Posterior cingulate gyrus (tissue), 11 donors: ENCODE measurements at places on chromosomes 1 and 21.
A peak's percentile ranks its signal among the peaks of the same experiment; 100 is the strongest.

GRCh38 chr1:6358757-6359201 lies 34.8 kb downstream of the ACOT7 start:
- DNase-seq, result no peak

DNA sequence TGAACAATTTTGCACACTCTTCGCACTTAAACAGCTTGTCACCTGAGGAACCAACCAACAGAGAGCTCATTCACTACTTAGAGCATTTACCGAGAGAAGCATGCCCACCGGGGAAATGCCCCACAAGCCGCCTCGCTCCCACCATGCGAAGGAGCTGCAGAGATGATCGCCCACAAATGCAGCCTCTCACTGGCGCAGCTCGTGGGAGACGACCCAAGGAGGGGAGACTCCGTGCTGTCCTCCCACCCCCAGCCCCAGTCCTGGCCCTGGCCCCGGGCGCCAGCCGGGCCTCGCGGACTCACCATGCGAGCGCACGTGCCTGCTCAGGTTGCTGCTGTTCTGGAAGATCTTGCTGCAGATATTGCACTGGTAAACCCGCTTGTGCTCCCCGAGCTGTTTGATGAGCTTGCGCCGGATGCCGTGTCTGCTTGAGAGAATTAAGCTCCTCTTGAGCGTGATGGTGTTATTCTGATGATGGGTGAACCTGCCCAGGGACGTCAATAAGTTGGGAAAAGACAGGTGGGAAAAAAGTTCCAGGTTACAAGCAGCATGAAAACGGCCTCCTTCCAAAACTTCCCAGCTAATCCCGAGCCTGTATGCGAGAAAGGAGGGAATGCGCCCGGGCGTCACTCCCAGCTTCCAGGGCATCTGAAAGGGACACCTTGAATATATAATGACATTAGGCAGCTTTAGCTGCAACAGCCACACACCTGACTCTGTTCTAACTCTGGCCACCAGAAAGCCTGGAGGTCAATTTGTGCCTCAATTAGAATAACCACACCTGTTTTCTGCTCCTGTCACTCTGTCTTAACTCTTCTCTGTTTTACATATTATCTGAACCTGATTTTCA lies 42.8 kb downstream of the PRDM15 start:
- no peak for DNase-seq

DNA sequence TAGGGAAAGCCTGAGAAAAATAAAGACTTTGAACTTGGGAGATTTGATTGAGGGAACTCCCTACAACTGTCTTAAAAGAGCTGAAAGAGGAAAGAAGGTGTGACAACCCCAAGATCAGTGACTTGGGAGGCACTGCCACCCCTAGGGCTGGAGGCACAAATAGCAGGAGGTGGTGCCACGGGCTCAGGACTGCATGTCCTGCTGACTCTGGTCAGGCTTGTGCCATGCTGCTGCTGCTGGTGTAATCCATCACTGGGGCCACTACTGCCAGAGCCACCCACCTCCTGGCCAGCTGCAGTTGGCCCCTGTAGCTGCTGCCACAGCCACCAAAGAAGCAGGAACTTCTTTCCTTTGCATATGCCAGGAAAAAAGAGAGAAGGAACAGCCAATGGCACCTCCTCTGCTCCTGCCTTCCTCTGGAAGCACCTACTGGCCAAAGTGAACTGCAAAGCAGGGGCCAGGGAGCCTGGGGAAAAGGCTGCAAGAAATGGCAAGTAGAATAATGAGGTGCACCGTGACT lies 730.3 kb downstream of the PTPRU start:
- no peak for DNase-seq

GRCh38 chr1:25765136-25765922 lies 34.7 kb upstream of the SELENON start:
- DNase-seq, result no peak

DNA sequence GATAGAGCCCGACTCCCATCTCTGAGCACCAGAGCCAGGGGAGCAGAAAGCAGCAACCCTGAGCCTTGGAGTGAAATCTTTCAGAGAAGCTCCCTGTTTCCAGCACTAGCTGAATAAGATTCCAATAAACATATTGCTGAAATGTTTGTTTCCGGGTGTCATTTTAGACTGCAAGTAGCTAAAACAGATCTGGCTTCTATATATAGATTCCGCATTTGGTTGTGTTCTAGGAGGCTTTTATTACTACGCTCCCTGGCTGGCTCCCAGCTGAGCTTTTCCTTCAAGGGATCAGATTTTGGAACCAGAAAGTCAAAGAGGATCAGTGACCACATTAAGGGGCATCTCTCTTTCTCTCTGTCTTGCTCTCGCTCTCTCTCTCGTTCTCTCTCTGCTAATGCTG lies 88.2 kb downstream of the PAPPA2 start:
- DNase-seq, result no peak

GRCh38 chr1:228226141-228226874 lies 18.5 kb downstream of the OBSCN start:
- DNase-seq, result no peak

- no peak for DNase-seq
These were observed 81.4 kb upstream of the CASZ1 start for GRCh38 chr1:10877894-10878293.

- peak; percentile 27 for DNase-seq
These were observed at the start of gene ZFP69 for GRCh38 chr1:40476924-40477677. Gene ZFP69, plus strand, starts transcription at chr1:40477290. Its CDS starts 2,072 bp downstream, at chr1:40479362.

DNA sequence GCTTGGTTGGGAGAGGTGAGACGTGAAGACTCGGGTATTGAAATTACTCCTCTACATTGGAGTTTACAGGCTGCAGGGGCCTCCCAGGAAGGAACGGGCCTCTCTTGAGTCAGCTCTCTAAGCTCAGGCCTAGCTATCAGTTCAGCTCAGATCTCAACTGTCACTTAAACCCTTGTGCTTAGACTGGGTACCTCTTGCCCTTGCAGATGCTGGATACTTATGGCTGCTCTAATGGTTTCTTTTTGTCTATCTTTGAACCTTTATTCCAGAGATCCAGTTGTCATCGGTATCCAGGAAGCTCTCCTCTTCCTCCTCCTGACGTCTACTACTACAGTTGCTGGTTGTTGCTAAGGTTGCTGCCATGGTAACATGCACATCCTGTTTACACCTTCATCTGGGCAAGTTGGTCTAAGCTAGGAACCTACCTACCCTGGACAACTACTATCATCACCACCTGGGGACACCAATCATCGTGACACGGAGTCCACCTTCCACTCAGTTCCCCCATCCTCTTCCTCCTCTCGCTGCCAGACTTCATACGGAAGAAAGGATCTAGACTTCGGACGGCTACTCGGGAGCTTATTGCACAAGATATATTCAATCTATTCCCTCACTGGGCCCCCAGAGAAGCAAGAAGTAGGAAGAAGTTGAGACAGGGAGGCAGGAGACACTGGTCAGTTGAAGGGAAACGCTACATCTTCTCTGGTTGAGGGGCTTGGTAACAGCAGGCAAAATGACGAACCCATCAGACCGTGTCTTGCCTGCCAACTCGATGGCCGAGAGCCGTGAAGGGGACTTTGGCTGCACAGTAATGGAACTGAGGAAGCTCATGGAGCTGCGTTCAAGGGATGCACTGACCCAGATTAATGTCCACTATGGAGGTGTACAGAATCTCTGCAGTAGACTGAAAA lies 56.1 kb downstream of the ATP2B4 start:
- no peak for DNase-seq

DNA sequence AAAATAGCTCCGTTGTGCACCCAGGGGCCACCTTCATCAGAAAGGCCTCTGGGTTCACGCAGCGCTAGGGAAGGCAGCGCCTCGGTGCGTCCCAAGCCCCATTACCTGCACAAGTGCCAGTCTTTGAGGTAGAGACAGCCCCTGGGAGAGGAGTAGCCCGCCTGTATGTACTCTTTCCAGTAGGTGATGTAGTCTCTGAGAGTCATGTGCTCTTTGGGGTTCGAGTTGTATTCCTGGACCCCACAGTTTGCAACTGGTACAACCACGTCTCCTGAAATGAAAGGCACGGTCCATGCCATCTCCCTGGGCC lies 601 bp downstream of the JMJD4 start:
- DNase-seq, result no peak

DNA sequence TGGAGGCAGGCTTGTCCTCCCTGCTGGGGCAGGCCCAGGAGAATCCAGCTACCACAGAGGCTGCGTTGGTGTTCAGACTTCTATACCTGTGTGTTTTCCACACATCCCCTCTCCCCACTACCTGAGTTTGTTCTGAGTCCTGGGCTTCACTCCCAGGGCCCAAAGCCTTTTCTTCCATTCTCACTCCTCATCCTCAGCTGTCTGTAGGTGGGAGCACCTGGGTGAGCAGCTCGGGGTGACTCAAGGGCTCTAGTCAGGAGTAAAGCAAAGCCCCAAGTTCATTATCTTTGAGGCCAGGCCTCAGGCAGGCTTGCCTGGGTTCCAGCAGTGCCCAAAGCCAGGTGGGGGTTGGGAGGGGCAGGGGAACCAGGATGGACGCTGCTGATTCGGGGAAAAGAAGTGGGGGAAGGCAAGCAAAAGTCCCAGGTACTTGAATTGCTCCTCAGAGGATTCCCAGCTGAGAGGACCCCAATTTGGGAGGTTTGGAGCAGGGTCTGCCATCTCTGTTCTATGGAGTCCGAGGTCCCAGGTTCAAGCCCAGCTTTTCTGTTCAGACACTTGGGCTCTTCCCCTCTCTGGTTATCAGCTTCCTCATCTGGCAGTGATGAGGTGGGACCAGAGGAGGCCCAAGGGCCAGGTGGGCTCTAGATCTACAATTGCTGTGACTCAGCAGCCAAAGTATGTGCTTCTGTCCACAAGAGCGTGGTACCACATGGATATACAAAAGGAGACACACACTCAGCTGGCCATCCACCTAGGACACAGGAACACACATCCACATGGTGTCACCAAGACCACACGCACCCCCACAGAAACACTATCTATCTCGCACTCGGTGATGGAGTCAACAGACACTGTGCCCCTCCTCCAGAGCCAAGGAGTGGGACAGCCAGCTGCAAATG lies 5.8 kb upstream of the PTPN7 start:
- DNase-seq, result no peak

- no peak for DNase-seq
These were observed 95.1 kb downstream of the KIAA0319L start for GRCh38 chr1:35461966-35462651.

DNA sequence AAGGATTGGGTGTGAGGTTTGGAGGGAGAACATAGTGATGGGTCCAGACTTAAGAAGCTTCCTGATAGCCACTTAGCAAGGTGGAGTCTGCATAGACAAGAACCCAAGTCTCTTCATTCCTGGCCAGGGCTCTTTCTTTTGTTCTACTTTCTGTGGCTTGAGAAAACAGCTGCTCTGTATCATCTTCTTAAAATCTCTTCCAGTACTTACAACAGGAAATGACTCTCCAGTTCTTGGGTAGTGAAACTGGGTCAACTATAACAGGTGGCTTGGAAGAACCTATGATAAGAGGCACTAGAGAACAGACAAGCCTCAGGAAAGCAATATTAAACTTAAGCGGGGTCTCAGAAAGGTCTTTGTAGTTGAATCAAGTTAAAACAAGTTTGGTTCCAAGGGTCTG lies 148.1 kb upstream of the USP24 start:
- DNase-seq, result no peak

- no peak for DNase-seq
These were observed 1388.1 kb downstream of the AMY1C start for GRCh38 chr1:105137543-105138457.

GRCh38 chr1:94542088-94542870 lies 720 bp upstream of the F3 start:
- DNase-seq, result peak; percentile 21

DNA sequence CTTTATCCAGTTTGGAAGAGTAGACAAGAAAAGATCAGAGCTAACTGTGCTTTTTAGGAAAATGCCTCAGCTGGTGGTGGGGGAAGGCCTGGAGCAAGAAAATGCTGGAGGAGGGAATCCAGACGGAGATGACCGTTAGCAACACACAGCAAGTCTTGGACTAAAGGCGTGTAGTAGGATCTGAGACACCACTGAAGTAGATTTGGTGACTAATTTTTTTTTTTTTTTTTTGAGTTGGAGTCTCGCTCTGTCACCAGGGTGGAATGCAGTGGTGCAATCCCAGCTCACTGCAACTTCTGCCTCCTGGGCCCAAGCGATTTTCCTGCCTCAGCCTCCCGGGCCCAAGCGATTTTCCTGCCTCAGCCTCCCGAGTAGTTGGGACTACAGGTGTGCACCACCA lies 41.2 kb downstream of the LPAR3 start:
- no peak for DNase-seq
